ENCODE measurements at places on chromosomes 12 and 14.
A peak's percentile ranks its signal among the peaks of the same experiment; 100 is the strongest.

DNA sequence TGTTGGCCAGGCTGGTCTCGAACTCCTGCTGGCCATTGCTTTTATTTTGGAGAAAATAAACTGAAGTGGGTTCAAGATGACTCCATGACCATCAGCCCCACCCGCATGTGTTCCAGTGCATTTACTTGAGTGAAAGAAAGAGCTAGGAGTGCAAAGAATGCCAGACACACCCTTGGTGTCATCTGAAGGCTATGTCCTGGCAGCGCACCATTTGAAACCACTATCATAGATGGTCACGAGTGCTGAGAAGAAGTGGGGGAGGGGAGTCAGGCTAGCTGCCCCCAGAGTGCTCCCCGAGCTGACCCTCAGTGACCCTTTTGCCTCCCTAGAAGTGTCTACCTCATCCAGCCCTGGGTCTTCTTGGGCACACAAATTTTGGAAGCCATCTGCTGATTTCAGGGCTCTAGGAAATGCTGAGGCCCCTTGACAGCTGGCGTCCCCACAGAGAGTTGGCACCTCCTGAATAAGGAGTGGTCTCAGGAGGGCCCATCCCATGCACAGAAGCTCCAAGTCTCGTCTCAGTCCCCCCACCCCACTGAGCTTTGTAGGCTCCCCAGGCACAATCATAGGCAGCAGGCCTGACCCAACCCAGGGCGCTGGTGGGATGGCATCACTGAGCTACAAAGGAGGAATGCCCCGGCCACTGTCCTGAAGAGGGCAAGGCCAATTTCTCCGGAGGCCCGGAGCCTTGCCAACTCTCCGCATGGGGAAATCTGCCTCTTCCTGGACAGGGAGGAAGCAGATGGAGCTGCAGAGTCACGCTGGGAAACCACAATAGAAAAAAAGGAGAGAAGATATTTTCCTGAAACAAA lies 28.0 kb downstream of the PXN start:
- DNase-seq: no peak

- DNase-seq: no peak
Observed at GRCh38 chr12:46535907-46536306, 163.3 kb upstream of the SLC38A2 start.

GRCh38 chr12:124829008-124829707 lies 34.5 kb downstream of the SCARB1 start:
- no peak for DNase-seq

DNA sequence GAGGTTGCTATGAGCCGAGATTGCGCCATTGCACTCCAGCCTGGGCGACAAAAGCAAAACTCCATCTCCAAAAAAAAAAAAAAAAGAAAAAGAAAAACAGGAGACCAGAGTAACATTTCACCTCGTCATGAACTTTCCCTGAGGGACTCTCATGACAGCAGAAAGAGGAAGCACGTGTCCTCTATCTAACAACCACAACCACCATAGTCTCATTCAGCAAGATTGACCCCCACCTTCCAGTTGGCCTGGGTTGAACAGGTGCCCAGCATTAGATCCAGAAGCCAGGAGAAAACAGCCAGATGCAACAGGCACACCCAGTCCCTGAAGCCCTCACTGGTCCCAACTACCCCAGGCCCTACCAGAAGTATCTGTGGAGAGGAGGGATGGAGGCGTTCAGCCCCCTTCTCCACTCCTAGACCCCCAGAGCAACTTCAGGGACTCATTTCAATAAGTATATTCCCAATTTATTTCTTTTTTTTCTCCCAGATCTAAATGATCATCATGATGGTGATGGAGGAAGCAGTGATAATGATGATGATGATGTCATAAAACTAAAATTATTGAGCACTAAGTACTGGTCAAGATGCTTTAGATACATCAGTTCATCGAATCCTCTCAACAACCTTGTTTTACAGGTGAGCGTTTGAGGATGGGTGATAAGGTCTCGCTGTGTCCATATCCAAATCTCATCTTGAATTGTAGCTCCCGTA lies 235.0 kb downstream of the EFCAB11 start:
- peak; percentile 51 for DNase-seq

DNA sequence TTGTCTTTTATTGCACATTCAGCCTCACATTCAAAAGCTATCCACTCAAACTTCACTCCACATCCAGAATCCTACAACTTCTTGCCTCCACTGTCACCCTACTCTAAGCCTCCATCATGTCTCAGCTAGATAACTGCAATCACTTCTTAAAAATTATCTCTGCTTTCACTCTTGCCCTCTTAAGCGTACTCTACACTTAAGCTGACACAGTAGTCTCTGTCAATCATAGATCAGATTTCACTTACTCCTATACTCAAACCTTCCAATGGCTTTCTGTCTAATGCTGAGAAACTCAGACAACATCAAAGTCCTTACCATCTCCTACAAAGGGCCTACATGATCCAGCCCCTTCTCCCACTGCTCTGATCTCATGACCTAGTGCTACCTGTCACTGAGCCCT lies 304.1 kb downstream of the ITPR2 start:
- no peak for DNase-seq

GRCh38 chr12:15256761-15257160 lies 35.5 kb upstream of the RERG start:
- no peak for DNase-seq

All from GM12865 (cell line).